RPMI7951 (cell line): ENCODE measurements at places on chromosomes 1 and 21.

- no peak for DNase-seq
Observed at GRCh38 chr1:97089173-97089572, 367.6 kb downstream of the PTBP2 start.

- DNase-seq: no peak
Observed at GRCh38 chr1:39294531-39294930, 90.0 kb downstream of the MACF1 start.

- no peak for DNase-seq
Observed at GRCh38 chr21:32044205-32045180, 171.7 kb downstream of the HUNK start.

- peak; percentile 36 for DNase-seq
Observed at GRCh38 chr21:35222541-35222941, 173.4 kb upstream of the RUNX1 start.

DNA sequence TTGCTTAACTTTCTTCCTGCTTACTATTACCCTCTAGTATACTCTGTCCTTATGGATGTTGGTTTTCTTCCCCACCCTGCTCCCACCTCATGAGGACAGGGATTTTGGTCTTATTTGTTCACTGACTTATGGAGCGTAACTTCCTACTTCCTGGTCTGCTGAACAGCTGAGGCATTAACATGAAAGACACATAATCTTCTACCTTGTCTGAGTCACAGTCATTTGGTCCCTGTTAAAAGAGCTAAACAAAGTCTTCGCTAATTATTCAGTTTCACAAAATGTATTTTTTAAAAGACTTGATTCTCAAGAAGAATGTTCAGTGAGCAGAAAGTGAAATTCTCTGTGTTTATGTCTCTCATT, 18.5 kb downstream of the RNASEL start:
- no peak for DNase-seq

DNA sequence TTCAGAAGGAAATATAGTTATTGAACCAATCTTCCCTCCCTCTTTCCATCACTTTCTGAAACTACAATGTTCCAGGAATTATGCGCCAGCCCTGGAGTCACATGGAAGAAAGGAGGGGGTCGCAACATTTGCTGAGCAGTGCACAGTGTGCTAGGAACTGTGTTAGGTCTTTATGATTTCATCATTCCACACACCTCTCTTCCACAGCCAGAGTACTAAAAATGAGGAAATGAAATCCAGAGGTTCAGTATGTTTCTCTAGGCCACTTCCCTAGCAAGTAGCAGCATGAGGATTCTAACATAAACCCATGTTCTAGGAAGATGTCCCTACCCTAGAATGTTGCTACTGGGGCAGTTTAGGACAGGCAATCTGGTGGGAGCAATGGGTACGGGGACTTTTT, 158.1 kb downstream of the SLC45A1 start:
- no peak for DNase-seq

- peak; percentile 84 for DNase-seq
Observed at GRCh38 chr1:31707711-31708110, 3.9 kb upstream of the COL16A1 start.

- no peak for DNase-seq
Observed at GRCh38 chr1:60949154-60949825, 133.1 kb upstream of the NFIA start.

DNA sequence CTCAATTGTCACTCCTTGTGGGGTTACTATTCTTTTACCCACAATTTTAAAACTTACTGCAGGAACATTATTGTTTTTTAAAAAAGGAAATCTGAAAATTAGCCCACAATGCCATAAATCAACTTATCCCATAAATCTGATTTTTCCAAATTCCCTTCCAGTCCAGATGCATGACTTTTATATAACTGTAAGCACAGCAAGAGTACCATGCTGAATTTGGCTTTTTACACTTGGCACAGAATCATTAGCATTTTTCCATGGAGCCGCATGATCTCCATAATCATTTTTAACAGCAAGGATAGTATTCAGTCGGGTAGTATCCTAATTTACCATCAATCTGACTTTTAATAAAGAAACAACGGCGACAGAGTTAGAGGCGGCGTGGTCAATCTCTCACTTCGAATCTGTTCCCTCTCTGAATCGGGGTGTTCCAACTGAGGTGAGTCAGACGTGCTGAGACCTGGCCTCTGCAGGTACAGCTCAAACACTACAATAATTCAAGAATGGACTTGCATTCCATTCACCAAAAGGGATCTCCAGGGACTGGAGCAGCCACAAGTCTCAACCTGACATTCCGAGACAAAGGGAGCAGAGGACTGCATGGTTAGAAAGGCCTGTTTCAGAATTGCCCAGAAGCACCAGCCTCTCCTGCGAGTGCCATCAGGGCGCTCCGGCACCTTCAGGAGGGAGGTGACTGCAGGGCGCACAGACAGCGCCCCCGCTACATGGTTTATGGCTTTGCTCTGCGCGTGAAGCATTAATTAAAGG, 48.9 kb downstream of the SLC66A1 start:
- no peak for DNase-seq

GRCh38 chr1:214463596-214463995, 87.8 kb downstream of the PTPN14 start:
- peak; percentile 38 for DNase-seq

GRCh38 chr1:62356257-62356835, 37.1 kb upstream of the KANK4 start:
- DNase-seq: peak; percentile 92

DNA sequence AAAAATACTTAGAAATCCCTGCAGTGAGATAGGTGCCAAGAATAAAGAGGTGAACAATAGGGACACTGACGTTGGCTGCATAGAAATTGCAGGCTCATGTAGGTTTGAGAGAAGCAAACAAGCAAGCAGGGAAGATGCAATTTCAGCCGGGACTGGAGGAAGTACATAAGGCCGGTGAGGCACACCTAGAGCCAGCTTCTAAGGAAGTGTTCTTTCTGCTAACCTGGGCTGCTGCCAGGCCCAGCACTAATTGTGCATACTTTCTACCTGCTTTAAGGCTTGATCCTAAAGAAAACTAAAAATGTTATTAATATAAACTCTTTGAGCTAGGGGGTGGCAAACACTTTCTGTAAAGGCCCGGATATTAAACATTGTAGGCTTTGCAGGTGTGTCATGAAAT, 71.0 kb downstream of the LMO4 start:
- DNase-seq: no peak

DNA sequence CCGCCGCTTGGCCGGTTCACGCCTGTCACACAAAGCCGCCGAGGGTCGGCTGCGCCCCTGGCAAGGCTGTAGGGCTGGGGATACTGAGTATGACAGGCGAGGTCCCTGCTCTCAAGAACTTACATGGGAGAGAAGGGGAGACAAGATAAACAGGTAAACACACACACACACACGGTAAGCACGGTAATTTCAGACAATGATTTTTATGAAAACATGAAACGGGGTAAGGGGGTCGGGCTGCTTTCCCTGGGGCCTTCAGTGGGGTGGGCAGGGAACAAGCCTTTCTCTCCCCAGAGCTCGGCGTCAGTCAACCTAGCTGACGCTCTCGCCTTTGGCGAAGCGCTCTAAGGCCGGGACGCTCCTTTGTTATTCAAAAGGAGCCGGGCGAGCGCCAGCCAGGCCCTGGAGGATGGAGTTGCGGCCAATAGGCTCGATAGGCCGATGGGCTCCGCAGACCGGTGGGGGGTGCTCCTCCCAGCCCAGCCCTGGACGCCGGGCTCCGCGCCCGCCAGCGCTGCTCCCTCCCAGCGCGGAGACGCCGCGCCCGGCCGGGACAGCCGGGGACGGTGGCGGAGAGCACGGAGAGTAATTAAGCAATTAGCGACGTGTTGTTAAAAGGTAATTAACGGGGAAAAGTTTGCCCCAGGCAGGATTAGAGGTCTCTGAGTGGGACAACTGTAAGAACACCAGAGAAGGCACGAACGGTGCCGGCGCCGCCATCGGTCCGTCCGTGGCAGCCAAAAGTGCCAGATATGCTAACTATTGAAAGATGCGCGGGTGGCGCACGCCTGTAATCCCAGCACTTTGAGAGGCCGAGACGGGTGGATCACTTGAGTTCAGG, 950 bp upstream of the INKA2 start:
- peak; percentile 64 for DNase-seq

DNA sequence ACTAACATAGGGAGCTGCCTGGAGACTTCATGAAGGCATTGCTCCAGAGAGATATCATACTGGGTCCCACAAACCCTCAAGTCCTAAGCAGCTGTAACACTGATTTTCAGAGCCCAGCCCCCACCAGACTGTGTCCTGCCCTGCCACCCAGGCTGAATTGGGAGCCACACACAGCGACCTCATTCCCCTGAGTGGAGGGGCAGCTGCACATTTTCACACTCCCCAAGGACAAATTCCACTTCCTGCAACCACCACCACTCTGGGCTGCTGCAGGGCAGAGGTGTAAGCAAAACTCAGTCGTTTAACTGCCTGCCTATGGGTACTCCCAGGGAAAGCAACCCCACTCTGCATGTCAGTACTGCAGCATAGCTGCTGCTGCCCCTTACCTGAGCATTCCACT, 19.8 kb downstream of the DTL start:
- no peak for DNase-seq

DNA sequence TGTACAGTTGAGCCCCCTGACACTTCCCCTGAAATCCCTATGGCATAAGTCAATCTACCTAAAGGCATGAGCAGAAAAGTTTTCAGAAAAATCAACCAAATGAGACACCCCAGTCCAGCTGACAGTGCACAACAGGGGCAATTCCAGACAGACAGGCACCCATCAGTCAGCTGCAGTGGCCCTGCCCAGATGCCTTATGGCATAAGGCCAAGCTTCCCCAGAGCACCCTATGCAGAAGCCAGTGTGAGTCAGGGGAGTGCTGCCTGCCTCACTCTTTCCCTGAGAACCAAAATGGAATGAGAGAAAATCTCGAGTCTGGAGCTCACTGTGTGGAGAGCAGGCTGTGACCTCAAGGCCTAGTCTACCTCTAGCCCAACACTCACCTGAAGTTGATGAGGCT, 38.1 kb downstream of the MRAP start:
- peak; percentile 80 for DNase-seq

DNA sequence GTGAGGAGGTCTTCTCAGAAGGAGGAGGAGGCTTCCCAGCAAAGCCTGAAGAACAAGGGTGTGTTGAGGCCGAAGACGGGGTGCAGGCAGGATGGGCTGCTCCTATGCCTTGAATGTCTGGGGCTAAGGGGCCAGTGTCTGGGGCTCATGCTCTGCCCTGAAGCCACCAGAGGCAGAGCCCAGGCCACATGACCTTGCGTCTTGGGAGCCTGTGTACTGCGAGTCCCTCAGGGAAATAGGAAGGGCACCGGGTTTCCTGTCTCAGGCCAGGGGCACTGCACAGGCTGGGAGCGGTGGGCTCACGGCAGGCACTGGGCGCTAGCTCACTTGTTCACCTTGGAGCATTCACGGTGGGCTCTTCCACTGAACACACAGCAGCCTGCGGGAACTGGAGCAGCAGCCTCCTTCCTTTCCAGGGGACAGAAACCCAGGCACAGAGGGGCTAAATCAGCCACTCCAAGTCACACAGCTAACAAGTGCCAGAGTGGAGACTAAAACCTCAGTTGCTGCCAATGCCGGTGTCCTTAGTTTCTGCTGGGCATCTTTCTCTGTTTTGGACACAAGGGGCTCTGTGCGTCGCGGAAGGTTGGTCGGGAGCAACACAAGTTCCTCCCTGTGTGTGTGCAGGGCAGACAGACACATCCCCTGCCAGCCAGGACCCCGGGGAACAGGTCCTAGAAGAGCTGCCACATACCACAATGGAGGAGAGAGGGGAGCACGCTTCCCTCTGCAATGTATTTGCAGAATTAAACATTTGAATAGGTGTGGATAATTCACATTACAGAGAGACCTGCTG, 104.8 kb upstream of the C1orf174 start:
- DNase-seq: no peak

DNA sequence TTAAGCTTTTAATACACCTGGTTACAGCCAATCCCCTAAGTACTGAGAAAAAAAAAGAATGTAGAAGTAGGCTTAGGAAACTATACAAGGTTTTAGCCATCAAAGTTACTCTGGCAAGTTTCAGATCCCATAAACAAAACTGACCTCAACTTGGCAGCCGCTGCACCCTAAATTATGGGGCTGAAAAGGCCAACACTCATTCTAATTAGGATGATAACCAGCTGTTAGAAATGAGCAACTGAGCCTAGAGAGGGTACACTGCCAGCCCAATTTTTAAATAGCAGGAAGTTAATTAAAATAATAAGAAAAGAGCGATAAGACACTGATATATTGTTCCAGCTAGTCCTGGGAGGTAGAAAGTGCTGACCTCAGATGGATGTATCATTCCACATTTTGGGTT, 105.7 kb upstream of the VAV3 start:
- DNase-seq: no peak

DNA sequence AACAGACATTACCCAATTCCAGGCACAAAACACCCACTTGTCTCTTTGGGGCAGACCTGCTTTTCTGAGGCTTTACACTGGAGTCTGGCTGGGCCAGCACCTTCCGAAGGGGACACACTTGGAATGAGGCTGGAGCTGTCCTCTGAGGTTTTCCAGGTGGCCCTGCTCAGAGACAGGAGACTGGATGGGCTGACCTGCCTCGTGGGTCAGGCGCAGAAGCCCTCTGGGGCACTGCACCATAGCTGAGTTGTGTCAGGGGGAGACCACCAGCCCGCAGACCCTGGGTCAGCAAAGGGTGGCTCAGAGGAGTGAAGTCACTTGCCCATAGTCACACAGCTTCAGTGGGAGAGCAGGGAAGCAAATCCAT, 1.8 kb downstream of the SH2D5 start:
- no peak for DNase-seq

GRCh38 chr1:39656391-39656790, 15.5 kb downstream of the NT5C1A start:
- no peak for DNase-seq

DNA sequence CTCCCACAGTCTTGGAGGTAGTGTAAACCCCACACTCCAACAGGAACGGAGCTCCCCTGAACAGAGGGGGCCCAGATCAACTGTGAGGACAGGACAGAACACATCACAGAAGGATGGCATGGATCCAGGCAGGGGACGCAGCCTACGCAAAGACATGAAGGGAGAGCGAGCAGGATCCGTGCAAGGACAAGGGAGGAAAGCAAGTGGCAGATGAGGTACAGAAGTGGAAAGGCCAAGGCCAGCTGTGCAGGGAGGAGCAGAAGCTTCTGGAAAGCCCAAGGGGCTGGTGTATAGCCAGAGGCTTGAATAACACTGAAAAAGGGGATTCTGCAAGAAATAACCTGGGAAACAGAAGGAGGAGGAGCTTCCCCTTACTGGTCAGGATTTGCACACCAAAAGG, 81.2 kb downstream of the SIPA1L2 start:
- no peak for DNase-seq

DNA sequence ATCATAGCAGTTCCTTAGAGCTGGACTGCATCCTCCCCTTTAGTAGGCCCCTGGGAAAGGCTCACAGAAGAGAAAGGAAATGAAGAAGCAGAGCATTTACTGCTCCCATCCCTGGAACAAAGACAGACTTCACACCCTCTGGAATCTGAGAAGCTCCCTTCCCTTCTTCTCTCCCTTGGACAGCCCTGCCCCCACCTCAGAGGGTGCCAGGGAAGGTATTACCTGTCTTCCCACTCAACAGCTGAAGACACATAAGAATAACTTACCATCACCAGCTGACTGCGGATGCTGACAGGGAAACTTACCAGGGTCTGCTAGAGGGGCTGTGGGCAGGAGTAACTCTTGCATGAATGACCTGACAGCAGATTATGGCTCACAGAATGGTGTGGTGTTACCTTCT, 14.1 kb upstream of the FAAH start:
- no peak for DNase-seq
